ENCODE measurements at places on chromosomes 2 and 18. TPM values are rescaled to one million over a fixed set of nuclear protein-coding genes. Genes with fewer than 3 reads are reported as not detected.

Gene AKAIN1
- not detected for total RNA-seq

Gene ANKRD30BL
- total RNA-seq = not detected

Gene CSRNP3
- total RNA-seq = 1.3 TPM

GRCh38 chr2:72757177-72757775, 68.6 kb downstream of the EXOC6B start:
- H3K27ac ChIP-seq = no peak overlapping the region
- H3K4me1 ChIP-seq = no peaks in the 10 kb centered on the region
- DNase-seq = no peak
- peaks cover 12% of the 10 kb centered on the region for H3K36me3 ChIP-seq
- H3K4me3 ChIP-seq = no peak overlapping the region
- peaks cover 2% of the 10 kb centered on the region for H3K27me3 ChIP-seq
